ENCODE measurements at places on chromosomes 5 and 9.

DNA sequence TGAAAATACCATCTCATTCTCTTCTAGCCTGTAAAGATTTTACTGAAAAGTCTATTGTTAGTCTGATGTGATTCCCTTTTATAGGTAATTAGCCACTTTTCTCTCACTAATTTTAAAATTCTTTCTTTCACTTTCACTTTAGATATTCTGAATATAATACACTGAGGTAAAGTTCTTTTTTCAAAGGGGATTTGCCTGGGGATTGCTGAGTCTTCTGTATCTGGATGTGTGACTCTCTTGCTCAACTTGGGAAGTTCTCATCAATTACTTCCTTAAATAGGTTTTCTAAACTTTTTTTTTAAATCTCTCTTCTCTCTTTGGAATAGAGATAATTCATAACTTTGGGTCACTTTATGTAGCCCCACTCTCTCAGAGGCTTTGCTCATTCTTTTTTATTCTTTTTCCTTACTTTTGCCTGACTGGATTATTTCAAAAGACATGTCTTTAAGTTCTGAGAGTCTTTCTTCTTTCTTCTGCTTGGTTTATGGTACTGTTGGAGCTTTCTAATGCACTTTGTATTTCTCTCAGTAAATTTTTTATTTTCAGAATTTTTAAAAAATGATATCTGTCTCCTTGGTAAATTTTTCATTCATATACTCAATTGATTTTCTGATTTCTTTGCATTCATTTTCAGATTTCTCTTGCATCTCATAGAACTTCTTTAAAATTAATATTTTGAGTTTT is 55.9 kb upstream of the IL12B start:
- no peak for DNase-seq

DNA sequence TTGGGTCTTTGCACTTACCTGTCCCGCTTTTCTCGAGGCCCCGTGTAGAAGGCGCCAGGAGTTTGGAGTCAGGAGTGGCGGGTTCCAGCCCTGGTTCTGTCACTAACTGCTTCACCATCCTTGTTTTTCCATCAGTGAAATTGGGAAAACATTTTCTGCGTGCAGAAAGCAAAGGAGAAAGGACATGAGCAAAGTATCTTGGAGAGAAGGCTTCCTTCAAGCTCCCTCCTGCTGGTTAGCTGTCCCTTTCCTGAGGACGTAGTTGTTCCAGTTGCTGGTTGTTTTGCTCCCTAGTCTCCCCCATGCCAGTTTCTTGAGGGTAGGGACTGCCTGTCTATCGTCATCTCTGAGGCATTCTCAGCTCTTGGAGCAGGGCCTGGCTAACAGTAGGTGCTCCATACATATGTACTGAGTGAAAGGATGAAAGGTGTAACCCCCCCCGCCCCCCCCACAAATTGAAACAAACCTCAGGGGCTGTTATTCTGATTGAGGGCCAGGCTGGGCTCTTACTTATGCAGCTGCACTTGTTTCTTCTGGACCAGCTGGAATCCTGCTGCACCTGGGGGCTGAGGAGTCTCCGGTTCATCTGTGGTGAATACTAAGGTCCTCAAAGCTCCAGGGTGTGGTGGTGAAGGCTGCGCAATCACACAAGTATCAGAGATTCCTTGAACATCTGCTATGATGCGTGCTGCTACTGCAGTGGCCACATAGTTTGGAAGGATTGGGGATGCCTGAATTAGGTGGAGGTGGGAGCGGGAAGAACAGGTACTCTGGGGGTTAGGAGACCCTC is 1.0 kb downstream of the SMIM3 start:
- DNase-seq = no peak

GRCh38 chr5:9715891-9716335 is 85.8 kb upstream of the TAS2R1 start:
- DNase-seq = no peak

DNA sequence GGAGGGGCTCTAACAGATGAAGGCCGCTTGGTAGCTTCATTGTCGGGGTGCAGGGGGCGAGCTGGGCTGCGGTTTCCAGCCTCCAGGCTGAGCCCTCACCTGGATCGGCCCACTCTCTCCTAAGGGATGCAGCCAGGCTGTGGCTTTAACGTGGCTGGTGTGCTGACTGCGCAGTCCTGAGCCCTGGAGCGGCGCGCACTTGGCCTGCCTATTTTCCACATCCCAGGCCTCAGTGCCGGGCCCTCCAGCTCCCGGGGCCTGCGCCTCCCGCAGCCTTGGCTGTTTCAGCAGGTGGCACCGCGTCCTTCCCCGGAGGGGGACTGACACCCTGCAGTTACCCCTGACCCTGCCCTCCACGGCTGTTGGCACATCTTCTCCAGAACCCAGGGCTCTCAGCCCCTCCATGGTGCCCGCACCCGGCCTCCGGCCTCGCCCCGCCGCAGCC is 1.4 kb downstream of the RNU6ATAC start:
- DNase-seq = no peak

GRCh38 chr5:154370119-154370518 is 75.7 kb upstream of the SAP30L start:
- no peak for DNase-seq

GRCh38 chr9:3756071-3756470 is 230.3 kb upstream of the RFX3 start:
- no peak for DNase-seq

GRCh38 chr5:52846182-52846842 is 58.6 kb downstream of the ITGA1 start:
- DNase-seq = no peak

Measured in activated CD8-positive, alpha-beta memory T cell treated with anti-CD3 and anti-CD28 coated beads for 1 hour (primary cell).